ENCODE measurements at places on chromosomes 4 and X.

- no peak for DNase-seq
Observed at GRCh38 chr4:46886711-46887110, 22.3 kb downstream of the COX7B2 start.

DNA sequence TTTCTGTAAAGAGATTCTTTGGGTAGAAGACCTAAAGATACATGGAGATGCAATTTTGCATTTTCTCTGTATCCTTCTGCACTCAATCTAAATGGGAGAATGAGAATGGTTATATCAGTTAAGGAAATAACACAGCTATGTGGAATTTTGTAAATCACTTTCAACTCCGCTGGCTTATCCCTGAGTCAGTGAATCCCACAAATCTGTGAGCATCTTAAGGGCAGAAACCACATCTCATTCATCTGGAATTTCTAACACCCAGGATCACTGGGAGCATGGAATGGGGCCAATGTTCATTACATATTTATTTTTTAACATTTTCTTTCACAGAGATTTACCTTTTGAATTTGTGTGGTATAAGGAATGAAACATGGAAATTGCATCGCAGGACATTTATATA is 167.8 kb downstream of the CFAP47 start:
- no peak for DNase-seq

DNA sequence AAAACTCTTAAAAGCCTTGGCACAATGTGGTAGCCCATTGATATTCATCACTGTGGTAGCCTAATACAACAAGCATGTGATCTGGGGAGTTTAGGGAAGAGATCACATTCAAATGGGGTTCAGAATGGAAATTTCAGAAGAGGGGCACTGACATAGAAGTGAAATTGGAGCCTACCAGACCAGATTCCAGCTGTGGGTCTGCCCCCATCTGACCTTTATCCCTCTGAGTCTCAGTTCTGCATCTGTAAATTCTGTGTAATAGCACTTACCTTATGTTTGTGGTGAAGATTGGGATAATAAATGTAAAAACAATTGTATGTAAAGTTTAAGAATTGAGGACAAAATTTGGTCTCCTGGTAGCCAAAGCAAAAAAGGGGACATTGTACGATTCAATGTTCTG is 320.4 kb upstream of the BOD1L1 start:
- DNase-seq = no peak

DNA sequence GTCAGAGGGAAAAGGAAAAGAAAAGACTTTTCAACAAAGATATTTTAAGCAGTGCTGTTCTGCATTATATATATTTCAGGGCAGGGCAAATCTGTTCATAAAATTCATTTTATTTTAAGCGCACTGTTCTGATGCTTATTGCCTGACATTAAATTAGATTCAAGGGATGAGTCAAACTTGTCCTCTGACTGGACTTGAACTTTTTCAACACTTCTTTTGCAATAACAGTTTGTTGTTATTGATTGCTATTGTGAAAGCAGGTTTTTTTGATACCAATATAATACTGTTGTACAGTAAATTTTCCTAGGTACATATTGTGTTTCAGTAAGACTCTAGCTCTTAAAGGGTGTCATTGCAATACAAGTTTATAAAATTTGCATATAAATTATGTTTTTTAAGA is 481.3 kb downstream of the NAF1 start:
- DNase-seq = no peak

- DNase-seq = no peak
Observed at GRCh38 chr4:163815776-163816175, 321.3 kb downstream of the TMA16 start.

GRCh38 chrX:103309860-103310554 is 783 bp downstream of the BEX2 start:
- peak; percentile 14 for DNase-seq

DNA sequence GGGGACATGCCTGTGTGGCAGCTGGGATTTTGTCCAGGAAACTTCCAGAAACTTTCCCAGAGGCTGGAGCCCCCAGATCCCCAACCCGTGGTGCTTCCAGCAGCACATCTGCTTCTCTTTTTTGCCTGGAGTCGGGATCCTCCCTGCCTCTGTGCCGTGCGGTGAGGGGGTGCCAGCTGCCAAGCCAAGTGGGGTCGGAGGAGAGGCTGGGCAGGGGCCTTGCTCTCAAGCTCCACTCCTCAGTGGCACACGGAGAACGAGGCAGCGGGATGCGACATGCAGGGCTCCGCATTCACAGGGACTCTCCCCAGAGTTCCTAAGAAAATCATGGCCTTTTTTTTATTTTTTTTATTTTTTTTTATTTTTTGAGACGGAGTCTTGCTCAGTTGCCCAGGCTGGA is 120.7 kb downstream of the PSAPL1 start:
- no peak for DNase-seq

DNA sequence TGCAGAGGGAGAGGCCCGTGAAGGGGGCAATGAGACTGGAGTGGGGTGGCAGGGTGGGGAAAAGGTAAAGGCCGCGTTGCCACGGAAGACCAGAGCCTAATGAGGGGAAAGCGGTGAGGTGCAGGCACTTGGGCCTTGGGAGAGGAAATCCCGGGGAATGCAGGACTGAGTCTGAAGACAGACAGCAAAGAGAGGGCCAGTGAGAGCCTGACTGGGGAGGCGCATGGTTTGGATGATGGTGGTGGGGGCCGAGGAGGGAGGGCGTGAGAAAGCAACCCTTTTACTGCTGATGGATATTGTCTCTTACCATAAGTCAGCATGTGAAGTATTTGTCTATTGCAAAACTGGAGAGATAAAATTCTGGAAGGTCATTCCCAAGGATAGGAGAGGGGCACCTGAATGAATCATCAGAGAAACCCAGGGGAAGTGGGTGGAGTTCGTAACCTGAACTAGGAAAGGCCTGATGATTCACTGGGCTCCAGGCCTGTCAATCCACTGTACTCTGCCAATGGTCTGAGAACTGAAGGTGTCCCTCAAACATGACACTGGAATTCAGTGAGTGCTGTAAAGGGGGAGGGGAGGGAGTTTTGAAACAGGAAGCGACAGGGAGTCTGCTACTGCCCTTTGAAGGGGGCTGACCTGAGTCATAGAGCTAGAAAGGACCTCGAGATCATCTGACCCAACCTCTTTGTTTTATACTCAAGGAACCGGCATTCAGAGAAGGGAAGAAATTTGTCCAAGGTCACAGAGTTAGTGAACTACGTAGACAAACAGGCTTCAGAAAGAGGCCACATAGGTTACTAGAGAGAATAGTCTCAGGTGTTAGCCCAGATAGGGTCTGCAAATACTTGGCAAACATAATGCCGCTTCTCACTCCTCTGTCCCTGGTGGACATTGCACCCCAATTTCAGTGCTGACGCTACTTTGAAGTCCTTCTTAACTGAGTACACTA is 52.2 kb downstream of the NALF2 start:
- DNase-seq = no peak

DNA sequence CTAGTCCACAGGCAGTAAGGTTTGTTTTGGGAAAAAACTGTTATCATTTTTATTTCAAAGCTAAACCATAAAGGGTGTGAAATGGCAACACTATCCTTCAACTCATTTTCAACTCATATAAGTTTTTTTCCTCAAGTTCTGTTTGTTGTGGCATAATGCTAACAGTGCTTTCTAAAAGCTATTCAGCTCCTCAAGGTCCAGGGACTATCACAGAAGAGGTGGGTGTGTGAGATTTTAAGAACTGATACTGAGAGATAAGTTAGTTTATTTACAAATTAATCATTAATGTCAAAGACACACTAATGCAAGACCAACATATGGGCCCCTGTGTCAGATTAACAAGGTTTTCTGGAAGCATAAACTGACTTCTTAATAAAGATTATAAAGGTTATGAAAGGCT is 11.8 kb downstream of the UGT2B15 start:
- no peak for DNase-seq

- no peak for DNase-seq
Observed at GRCh38 chrX:87392369-87392768, 125.2 kb upstream of the KLHL4 start.

GRCh38 chr4:182555997-182556418 is 312.8 kb downstream of the TENM3 start:
- DNase-seq = peak; percentile 27

DNA sequence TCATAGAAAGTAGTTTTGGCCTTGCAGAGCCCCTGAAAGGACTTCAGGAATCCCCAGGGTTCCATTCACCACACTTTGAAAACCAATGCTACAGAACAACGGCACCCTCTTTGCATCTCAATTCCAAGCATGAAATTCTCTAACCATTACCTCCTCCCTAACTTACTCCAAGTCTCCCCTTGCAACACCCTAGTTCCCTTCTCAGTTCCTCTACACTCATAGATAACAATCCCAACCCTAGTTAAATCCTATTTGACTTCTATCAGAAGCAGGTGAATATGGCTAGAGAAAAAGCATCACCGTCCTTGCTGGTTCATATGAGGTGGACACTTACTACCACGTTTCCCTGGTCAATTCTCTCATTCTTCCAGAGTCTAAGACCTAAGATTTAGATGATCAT is 2.4 kb downstream of the RCHY1 start:
- DNase-seq = no peak

- no peak for DNase-seq
Observed at GRCh38 chr4:136495076-136495475, 1037.2 kb downstream of the PCDH18 start.

DNA sequence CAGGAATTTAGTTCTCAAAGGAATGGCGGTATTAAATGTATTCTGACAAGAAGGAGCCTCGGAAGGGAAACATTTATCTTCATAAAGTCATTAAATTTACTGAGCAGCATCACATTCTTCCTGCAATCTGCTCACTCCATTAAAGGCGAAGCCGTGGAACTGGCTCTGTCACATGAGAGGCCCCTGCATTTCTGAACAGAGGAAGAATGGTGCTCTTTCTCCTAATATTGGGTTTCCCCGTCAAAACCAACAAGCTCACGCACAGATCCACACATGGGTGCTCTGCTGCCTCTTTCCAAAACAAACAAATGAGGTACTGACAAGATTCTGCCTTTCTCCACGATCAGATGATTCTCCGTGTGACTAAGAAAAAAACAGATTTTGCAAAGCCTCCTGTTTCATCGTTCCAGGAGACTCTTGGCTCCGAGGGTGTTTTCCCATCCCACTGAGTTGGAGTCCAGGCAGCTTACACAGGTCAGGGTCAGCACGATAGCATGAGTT is 191.2 kb downstream of the IDS start:
- no peak for DNase-seq

GRCh38 chrX:49053223-49054072 is 5.4 kb upstream of the CCDC120 start:
- DNase-seq = peak; percentile 77

- no peak for DNase-seq
Observed at GRCh38 chrX:41300758-41301437, 33.1 kb upstream of the DDX3X start.

DNA sequence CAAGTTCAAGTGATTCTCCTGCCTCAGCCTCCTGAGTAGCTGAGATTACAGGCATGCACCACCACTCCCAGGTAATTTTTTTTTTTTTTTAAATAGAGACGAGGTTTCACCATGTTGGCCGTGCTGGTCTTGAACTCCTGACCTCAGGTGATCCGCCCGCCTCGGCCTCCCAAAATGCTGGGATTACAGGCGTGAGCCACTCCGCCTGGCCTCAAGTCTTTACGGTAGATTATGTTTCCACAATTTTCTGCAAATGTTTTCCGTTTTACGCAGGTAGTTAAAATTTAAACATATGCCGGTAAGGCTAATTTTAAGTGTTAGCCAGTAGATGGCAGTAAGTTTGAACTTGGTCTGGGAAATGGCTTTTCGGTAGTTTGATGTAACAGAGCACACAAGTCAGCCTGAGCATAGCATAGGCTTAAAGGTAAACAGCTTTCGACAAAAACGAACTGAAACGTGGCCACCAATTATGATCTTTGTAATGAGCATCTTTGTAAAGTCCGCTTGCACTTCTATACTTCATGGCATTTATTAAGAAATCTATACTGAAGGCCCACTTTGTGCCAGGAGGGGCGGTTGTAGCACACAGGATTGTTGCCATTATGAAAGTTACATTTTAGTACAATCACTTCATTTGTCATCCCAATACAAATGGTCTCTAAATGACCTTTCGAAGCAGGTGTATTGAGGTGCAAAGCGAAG is 31.1 kb downstream of the CCKAR start:
- DNase-seq = peak; percentile 11

GRCh38 chr4:53967986-53968385 is 96.4 kb downstream of the CHIC2 start:
- no peak for DNase-seq

- no peak for DNase-seq
Observed at GRCh38 chr4:166602068-166602467, 632.2 kb downstream of the SPOCK3 start.
